M059J (cell line): ENCODE measurements at places on chromosomes 1 and 21.

GRCh38 chr1:11485191-11485590, 6.2 kb downstream of the DISP3 start:
- no peak for DNase-seq

DNA sequence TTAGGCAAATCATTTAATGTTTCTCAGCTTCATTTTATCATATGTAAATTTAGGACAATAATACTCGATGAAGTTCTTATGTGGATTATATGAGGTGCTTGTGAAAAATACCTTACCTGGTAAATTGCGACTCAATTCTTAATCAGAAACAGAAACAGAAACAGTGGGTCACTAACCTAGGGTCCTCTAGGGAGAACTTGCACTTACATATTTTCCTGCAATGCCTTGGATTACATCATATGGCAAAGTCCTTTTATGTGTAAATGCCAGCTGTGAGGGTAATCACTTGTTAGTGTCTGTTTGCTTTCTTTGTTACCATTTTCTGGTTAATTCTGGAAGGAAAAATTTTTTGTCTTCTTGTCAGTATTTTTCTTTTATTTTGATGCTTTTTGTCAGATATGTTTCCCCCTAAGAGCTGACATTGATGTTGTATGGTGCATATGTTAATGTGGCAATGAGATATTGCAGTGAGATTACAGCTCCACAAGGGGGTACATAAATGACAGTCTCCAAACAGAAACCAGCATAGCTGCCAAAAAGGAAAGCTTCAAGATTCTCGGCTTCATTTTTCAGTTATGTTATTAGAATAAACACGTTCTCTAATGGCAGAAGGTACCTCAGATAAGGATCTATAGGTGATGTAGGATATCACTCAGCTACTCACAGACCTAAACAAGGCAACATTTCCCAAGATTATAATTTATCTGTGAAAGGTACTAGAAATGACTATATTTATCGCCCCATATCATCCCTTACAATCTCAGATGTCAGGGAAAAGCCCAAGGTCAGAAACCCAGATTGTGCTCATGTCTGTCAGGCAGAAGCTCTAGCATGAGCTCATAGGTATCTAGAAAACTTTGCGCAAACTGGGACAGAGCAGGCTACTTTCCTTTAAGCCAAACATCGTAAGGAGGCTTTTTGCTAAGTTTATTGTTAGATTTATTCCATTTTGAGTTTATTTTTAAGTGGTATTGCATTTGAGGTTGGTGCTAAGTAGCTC, 119.9 kb downstream of the FASLG start:
- DNase-seq = no peak

DNA sequence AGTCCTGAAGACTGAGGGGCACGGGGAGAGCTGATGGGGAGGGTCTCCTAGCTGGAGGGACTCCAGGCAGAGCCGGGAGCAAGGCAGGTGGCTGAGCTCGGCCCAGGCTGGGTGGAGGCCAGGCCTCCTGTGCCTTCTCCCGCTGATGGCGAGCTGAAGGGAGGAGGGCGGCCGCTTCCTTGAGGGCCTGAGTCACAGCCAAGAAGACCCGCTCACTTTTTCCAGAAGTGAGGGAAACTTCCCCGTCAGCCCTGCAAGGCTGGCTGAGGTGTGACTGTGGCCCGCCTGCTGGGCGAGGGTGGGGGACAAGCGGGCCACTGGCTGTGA, 1.7 kb upstream of the VWA1 start:
- peak; percentile 61 for DNase-seq

DNA sequence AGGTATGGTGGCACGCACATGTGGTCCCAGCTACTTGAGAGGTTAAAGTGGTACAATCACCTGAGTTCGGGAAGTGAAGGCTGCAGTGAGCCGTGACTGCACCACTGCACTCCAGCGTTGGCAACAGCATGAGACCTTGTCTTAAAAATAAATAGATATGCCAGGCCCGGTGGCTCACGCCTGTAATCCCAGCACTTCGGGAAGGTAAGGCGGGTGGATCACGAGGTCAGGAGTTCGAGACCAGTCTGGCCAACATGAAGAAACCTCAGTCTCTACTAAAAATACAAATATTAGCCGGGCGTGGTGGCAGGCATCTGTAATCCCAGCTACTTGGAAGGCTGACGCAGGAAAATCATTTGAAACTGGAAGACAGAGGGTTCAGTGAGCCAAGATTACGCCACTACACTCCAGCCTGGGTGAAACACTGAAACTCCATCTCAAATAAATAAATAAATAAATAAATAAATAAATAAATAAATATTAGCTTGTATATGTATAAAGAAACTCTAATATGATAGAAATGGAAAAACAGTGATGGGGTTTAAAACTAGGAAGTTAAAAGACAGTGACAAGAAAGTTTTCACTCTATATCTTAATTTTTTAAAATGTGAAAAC, 18.8 kb downstream of the GATAD2B start:
- DNase-seq = no peak

DNA sequence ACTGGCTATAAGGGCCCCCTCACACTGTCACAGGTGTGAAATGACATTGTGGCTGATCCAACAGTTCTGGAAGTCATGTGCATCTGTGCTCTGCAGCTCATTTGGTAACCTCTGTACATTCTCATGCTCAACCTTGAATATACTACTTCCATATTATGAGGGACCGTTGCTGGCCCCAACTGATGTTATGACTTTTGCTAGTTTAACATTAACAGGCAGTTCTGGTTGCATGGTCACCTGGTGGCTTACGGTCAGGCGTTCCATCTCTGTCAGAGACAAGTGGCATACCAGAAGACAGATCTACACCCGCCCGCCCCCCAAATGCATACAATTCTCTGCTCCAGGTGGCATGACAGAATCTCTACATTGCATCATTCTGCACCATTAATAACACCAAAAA, 6.0 kb upstream of the DIP2A start:
- no peak for DNase-seq

DNA sequence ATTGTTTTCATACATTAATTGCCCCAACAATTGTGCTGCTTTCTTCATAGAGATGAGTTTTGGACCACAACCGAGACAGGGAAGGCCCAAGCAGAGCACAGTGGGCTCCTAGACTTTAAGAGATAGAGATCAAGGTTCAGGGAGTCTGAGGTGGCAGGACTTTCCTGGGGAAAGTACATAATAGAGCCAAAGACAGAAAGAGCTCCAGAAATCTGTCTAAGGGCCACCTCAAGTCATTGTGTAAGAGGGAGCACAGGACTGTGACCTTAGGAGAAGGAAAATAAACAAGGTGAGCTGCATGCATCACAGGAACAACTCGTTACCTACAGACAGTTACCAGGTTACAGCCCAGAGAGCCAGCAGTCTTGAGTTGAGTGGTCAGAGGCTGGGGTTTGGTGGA, 41.3 kb upstream of the CR2 start:
- no peak for DNase-seq

DNA sequence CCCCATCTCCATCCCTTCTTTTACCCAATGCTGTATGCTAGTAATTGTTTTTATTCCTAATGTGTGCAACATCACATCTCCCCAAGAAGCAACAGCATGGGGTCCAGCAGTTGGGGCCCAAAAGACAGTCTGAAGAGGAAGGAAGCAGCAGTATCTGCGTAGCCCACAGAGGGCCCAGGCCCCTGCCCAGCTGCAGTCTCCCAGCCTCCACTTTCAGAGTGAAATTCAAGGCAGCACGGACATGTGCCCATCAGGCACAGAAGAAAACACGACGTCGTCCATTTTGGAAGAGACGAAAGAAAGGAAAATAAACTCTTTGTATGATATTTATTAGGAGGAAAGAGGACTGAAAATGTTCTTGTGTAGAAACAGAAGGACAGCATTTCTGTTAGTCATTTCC, 37.4 kb downstream of the NCF2 start:
- DNase-seq = no peak

- DNase-seq = no peak
Observed at GRCh38 chr1:209268479-209268878, 315.0 kb upstream of the CAMK1G start.

GRCh38 chr21:31159808-31160207, 121.5 kb upstream of the KRTAP19-8 start:
- DNase-seq = no peak

- no peak for DNase-seq
Observed at GRCh38 chr21:41067709-41068108, 100.3 kb upstream of the BACE2 start.

DNA sequence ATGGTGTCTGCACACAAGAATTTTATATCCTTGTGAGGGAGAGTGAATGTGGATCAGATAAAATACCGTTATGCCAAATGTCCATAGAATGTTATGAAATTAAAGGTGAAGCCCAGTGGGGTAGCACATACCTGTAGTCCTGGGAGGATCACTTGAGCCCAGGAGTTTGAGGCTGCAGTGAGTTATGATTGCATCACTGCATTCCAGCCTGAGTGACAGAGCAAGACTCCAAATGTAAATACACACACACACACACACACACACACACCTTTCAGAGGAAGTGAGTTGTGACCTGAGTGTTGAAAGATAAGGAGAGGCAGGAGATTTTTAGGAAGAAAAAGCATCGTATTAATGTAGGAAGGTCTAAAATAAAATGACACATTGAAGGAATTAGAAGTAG, 28.1 kb upstream of the ZYG11A start:
- peak; percentile 48 for DNase-seq

DNA sequence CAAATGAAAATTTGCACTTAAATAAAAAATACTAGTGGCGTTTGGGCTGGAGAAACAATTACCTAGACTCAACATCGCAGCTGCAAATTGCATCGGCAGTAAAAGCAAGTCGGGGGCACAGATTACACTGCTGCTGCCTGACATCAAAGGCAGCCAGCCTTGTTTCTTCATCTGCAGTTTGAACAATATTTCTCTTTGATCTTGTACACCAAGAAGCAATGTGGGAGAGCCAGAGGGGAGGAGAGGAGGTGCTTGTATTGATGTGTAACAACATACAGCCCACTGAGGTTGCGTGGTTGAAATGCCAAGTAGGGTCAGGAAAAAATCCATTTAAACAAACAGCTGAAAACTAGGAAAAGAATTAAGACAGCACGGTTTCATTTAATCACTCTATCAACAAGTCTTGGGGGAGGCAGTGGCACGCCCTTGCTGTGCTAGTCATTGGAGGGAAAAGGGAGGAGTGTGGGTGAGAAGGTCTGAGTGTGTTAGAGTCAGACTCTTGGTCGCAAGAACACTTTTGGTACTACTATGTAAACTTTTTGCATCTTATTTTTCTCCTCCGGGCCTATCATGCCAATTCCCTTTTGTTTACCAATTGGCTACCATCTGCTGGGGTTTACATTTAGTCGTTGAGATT, 456.5 kb downstream of the OMA1 start:
- no peak for DNase-seq

GRCh38 chr1:51535006-51535592, 16.0 kb upstream of the EPS15 start:
- DNase-seq = peak; percentile 72

DNA sequence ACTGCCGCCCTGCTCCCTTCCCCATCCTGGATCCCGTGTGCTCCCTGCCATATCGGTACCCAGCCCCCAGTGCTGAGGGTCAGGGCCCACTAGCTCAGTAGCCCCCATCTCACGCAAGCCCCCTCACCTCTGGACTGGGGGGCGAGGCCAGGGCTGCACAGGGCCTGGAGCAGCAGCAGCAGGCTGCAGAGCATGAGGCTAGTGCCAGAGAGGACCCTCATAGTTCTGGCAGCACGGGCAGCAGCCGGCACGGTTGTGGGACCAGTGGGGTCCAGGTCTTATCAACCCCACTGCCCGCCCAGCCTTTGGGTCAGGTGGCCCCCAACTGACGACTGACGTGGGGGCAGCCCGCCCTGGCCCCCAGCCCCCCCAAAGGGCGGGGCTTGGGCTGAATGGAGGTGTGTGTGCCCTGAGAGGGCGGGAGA, at the start of gene MATN1:
TSS of gene MATN1 (minus strand) at position 255 of the 425 bp plus-strand sequence. CDS start at position 221, 34 bp downstream.
- DNase-seq = no peak

DNA sequence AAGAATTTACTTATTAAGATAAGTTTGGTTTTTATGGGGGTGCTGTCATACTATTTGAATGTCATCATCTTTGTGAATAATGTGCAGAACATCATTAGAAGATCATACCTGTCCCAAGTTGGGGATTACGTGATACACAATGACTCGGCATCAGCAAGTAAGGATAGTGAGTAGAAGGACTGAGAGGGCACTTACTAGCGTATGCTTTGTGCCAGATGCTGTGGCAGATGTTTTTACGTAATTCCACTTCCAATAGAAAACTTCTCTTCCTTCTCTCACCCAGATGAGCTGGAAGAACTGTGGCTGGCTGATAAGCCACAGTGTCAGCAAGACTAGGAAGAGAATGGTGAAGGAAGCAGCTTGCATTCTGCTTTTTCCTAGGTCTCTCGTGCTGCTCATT, 28.1 kb upstream of the TGFB2 start:
- DNase-seq = no peak

DNA sequence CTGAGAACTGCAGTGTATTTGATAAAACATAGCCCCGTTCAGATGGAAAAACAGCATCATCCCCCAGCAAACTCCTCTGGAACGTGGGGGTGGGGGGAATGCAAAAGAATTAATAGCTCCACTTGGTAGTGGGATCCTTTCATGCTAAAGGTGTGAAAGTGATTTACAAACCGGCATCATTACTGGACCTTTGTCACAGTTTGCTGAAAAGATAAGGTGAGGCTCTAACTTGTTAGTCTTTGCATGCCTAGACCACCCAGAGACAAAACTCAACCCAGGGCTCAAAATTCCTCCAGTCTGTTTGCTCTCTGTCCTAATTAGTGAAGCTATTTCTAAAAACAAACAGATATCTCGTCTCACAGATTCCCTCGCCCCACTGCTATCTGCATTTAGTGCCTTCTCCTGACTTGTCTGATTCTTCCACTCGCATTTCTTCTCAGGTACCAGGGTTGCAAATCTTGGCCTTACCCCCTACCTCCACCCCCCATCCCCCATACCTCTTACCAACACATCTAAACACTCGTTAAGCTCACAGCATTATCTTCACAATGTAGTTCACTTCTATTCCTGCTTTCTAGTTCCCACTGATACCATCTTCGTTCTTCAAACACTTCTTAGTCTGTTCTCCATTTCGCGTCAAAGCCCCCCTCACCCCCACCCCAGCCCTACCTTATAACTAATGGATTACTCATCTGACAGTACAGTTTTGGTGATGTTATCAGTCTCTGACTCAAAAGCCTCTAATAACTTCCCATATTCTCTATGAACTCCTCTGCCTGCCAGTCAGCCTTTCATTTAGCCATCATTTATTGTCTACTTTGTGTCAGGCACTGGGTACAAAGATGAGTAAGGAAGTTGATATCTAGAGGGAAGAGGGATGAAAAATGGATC, 11.8 kb downstream of the IER5 start:
- DNase-seq = peak; percentile 70

DNA sequence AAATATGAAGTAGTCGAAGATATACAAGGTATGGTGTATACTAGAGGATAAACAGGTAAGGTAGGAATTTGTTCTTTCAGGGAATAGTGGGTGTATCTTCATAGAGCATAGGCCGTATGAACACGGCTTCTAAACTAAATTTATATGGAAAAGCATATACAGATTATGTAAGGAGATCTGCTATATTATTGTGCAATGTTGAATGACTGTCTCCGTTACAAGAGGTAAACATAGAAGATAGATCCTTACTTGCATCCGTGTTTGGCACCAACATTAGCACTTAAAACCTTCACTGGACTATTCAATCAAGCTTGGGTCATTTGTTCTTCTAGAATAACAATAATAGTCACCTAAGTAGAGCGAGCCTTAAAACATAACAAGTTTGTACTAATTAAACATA, 45.9 kb downstream of the CLEC20A start:
- no peak for DNase-seq

GRCh38 chr1:25458541-25459298, 28.0 kb downstream of the MACO1 start:
- no peak for DNase-seq
